GM23248 (cell line): ENCODE measurements at places on chromosomes 5 and 9. TPM values are rescaled to one million over a fixed set of nuclear protein-coding genes. Genes with fewer than 3 reads are reported as not detected.

DNA sequence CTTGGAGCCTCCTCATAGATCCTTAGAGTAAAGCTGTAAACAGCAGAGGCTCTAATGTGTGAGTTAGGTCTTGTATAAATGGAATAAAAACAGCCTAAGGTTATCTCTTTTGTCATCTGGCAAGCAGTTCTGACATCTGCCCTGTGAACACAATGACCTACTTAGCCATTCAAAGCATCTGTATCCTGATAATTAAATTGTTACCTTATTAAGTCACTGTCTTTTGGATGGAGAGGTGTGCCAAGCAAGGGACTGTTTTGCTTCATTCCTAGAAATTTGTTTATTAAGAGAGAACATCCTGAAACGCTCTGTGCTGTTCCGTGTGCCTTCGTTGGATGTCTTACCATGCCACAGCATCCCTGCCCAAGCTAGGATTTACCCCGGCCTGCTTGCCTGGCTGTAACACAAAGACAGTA, 1.5 kb downstream of the LSM11 start:
- DNase-seq: no peak

DNA sequence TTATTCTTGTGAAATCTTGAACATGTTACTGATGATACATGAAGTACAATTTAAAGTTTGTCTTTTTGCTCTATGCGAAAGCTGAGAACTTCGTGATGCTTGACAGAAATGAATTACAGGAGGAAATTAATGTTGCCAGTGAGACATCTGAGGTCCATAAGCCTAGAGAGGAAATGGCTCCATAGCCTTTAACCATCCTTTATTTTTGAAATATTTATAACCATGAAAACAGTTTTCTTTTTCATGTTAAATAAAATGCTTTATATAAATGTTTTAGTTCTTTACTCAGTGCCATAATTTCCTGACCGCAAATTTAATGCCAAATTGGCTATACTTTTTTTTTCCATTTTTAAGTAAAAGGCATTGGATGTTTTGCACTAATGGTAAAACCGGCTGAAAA, 29.1 kb downstream of the F2RL2 start:
- no peak for DNase-seq

COL15A1 gene
- total RNA-seq: 16.8 and 17.8 TPM in 2 replicates

BRD8 gene
- total RNA-seq: 41.7 and 49.5 TPM in 2 replicates

ZNF658 gene
- total RNA-seq: 3.7 and 4.8 TPM in 2 replicates

DNA sequence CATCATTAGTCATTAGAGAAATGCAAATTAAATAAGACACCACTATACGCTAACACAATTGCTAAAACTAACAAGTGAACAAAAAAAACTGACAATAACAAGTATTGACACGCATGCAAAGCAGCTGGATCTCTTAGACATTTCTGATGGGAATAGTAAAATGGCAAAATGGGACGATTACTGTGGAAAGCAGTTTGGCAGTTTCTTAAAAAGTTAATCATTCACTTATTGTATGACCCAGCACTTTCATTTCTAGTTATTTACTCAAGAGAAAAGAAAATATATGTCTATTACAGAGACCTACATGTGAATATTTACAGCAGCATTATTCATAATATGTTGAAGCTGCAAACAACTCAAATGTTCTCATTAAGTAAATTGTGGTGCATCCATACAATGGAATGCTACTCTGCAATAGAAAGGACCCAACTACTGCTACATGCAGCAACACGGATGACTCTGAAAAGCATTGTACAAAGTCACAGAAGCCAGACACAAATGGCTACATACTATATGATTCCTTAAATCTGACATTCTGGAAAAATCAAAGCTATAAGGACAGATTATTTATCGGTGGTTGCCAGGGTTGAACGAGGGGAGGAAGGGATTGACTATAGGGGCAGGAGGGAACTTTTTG, 96.8 kb upstream of the ITGA2 start:
- DNase-seq: no peak

LCNL1 gene
- not detected in 2 replicates for total RNA-seq
